Aortic smooth muscle cell (primary cell): ENCODE measurements at places on chromosomes 2 and 18. TPM values are rescaled to one million over a fixed set of nuclear protein-coding genes. Genes with fewer than 3 reads are reported as not detected.

NPHP1 gene
- total RNA-seq, result 6.9 and 9.0 TPM in 2 replicates

CAPN14 gene
- total RNA-seq, result 0.12 and 0.26 TPM in 2 replicates

REG3A gene
- not detected in 2 replicates for total RNA-seq

REG1B gene
- not detected in 2 replicates for total RNA-seq

SH3RF3 gene
- total RNA-seq, result 4.9 and 6.3 TPM in 2 replicates

TMEM131 gene
- total RNA-seq, result 27.1 and 32.4 TPM in 2 replicates

POTEI gene
- total RNA-seq, result not detected in 2 replicates

GKN1 gene
- not detected in 2 replicates for total RNA-seq

SCN9A gene
- 0.40 and 0.56 TPM in 2 replicates for total RNA-seq

TMEM182 gene
- 0.68 and 1.2 TPM in 2 replicates for total RNA-seq

C18orf54 gene
- 3.6 and 3.9 TPM in 2 replicates for total RNA-seq

ADD2 gene
- under 0.01 and 0.06 TPM in 2 replicates for total RNA-seq

DAPL1 gene
- not detected in 2 replicates for total RNA-seq

CD207 gene
- total RNA-seq, result not detected in 2 replicates

MRO gene
- total RNA-seq, result not detected in 2 replicates

ASB18 gene
- not detected in 2 replicates for total RNA-seq

C1GALT1C1L gene
- 0.31 and 0.66 TPM in 2 replicates for total RNA-seq

UBXN2A gene
- total RNA-seq, result 9.9 and 11.4 TPM in 2 replicates

SLC30A3 gene
- total RNA-seq, result 0.19 TPM in 1 of 2 replicates, not detected in the other

PHLPP1 gene
- total RNA-seq, result 4.0 and 5.7 TPM in 2 replicates

ZBTB7C gene
- 0.31 and 0.53 TPM in 2 replicates for total RNA-seq

ADRA2B gene
- not detected in 2 replicates for total RNA-seq

ITM2C gene
- 18.6 and 43.6 TPM in 2 replicates for total RNA-seq

ADNP2 gene
- total RNA-seq, result 12.0 and 12.5 TPM in 2 replicates

PROKR1 gene
- total RNA-seq, result under 0.01 TPM in 1 of 2 replicates, not detected in the other

APOB gene
- under 0.01 TPM in 2 replicates for total RNA-seq

VIT gene
- total RNA-seq, result 0.12 and 0.13 TPM in 2 replicates

PER2 gene
- total RNA-seq, result 4.1 and 5.0 TPM in 2 replicates

CTAGE1 gene
- total RNA-seq, result 0.12 TPM in 1 of 2 replicates, not detected in the other

SPATS2L gene
- 55.9 and 61.6 TPM in 2 replicates for total RNA-seq

CHRNG gene
- not detected in 2 replicates for total RNA-seq

AOX1 gene
- 23.0 and 62.9 TPM in 2 replicates for total RNA-seq

MC5R gene
- not detected in 2 replicates for total RNA-seq

TIA1 gene
- total RNA-seq, result 93.3 and 123 TPM in 2 replicates

ANO7 gene
- total RNA-seq, result 0.25 and 0.40 TPM in 2 replicates

BCL11A gene
- under 0.01 TPM in 2 replicates for total RNA-seq

NYAP2 gene
- total RNA-seq, result not detected in 2 replicates

LYG2 gene
- total RNA-seq, result not detected in 2 replicates

SPTBN1 gene
- total RNA-seq, result 692 and 796 TPM in 2 replicates

EPB41L5 gene
- total RNA-seq, result 3.4 and 3.8 TPM in 2 replicates

CCDC195 gene
- not detected in 2 replicates for total RNA-seq

SERPINB12 gene
- total RNA-seq, result not detected in 2 replicates

IDH1 gene
- total RNA-seq, result 146 and 218 TPM in 2 replicates
